ENCODE measurements at places on chromosomes 5 and 9.

DNA sequence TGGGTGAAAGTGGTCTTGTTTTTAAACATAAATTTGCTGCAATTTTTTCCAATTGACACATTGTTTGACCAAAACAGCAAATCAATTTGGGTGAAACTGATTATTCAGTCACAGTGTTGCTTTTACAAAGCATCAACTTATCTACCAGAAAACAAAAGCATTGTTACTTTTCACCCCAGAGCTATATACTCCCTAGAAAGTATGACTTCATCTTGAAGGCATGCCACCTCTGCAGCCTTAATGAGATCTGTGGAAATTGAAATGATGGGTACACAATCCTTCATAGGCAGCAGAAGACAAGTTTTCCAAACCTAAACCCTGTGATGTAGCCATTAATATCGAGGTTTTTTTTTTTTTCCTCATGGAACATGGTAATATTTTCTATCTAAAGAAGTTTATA, 615.9 kb downstream of the CHSY3 start:
- DNase-seq: no peak

DNA sequence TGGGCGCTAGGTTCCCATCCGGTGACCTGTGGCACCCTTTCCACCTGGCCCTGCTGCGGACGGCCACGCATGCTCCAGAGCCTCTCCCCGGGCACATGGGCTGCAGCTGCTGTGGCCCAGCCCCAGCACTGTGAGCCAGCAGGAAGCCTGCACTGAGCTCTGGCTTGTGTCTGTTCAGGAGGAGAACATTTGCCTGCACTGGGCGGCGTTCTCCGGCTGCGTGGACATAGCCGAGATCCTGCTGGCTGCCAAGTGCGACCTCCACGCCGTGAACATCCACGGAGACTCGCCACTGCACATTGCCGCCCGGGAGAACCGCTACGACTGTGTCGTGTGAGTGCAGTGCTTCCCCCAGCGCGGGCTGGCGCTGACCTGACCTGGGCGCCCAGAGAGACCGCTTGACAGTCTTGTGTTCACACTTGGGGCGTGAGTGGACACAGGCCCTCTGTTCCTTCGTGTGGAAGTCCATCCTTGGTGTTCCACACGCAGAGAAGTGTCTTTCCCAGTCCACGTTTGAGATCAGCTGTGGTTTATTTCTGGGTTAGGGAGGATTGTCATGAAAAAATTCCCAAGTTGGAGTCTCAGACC, 66.2 kb upstream of the CACNA1B start:
- no peak for DNase-seq

- no peak for DNase-seq
Observed at GRCh38 chr9:26457151-26457550, 435.5 kb downstream of the CAAP1 start.

GRCh38 chr9:133506653-133507038, 18.1 kb downstream of the MYMK start:
- DNase-seq: no peak

- no peak for DNase-seq
Observed at GRCh38 chr5:4614088-4614487, 526.0 kb upstream of the ADAMTS16 start.

DNA sequence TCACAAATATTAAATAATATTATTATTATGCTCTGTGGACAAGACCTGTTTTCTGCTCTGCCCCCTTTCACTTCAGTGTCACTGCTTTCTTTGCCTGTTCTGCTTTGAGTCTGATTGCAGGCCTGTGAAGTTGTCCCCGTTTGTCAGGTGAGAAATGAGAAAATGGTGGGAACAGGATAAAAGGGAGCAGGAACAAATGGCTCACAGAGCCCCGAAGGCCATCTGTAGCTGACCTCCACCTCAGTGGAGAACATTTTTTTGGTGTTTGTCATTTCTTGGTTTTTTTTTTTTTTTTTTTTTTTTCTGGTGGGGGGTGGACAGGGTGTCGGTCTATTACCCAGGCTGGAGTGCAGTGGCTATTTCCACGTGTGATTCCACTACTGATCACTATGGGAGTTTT, 13.2 kb upstream of the S100Z start:
- DNase-seq: no peak

DNA sequence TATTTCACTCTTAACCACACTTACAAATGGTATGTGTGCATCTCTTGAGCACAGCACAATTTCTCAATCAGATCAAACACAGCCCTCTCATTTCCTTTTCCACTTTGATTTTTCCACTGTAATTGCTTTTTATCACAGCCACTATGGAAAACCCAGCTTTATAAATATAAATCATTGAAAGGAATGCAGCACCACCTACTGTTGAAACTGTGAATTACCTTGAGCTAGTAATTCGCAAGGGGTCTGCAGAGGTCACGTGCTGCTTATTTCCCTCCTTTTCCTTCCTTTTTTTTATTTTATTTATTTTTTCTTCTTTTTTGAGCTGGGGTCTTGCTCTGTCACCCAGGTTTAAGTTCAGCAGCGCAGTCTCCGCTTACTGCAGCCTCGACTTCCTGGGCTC, 76.9 kb downstream of the CDH6 start:
- DNase-seq: no peak

- no peak for DNase-seq
Observed at GRCh38 chr5:120818128-120818527, 354.0 kb downstream of the PRR16 start.

- DNase-seq: no peak
Observed at GRCh38 chr5:9118852-9119251, 427.0 kb downstream of the SEMA5A start.

GRCh38 chr9:88996046-88996920, 5.0 kb downstream of the S1PR3 start:
- no peak for DNase-seq

GRCh38 chr5:430214-430925, 12.6 kb upstream of the EXOC3 start:
- DNase-seq: no peak

- no peak for DNase-seq
Observed at GRCh38 chr5:122182491-122182921, 53.2 kb downstream of the ZNF474 start.

DNA sequence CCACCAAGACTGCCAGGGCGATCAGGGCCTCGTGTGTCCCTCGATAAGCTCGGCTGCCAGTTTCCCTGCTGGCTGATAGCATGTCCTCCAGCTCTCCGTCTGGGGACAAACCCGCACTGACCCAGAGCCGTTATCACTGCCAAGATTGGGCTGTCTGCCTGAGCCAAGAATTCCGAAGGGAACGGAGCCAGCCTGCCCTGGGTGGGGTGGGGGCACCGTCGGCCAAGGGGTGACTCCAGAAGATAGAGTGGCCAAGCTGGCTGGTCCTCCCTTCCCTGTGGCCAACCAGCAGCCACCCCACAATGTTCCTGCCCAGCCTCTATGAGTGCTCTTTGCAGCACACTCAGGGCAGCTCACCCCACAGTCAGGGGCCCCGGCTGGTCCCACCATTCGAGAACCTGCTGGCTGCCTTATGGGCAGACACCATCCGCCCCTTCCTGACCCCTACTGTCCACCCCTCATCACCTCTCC, 29.4 kb downstream of the HRH2 start:
- DNase-seq: no peak

DNA sequence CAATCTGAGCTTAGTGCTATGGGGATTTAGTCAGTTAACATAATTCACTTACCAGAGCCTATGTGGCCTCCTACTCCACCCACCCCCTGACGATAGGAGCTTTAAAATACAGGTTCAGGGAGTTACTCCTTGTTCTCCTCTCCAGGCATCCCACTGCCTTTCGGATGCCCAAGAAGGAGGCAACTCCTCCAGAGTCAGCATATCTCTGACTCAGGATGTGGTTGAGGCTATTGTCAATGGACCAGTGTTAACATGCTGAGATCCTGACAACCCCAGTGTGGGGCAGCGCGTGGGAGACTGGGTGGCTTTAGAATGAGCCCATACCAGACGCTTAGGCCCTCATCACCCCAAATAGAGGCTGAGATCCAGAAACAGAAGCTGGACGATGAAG, 27.4 kb downstream of the BICD2 start:
- DNase-seq: no peak

GRCh38 chr5:177428574-177429217, 2.2 kb downstream of the GRK6 start:
- no peak for DNase-seq

DNA sequence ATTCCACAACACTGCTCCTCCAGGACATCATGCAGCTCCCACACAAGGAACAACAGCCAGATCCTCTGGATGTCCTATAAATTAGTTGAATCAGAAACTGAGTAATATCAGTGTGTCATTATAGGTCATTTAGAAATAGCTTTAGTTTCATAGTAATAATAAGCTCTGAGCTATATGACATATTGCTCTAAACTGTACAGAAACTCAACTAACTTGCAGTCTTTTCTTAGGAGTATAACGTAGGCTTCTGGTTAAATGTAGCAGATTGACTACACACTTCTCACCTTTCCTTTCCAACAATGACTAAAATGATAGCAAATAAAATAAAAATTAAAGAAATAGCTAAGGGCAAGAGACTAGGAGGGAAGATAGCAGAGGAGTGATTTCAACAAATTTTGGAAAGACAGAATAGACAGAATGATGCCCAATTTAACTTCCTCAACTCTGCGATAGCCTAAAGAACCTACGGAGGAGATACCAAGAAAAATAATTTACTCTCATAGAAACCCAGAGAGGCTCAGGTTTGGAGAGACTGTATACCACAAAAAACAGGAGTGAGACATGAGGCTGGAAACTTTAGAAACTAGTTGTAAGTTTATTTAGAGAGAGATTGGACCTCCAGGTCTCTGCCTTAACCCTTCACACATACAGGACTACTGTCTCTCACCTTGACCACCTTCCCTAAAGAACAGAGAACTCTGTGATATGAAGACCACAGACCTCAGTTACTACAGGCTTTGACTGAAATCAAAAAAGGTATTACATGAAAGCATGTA, 193.7 kb downstream of the TSSK1B start:
- DNase-seq: no peak

- DNase-seq: no peak
Observed at GRCh38 chr9:69180670-69181069, 6.6 kb downstream of the TJP2 start.

- no peak for DNase-seq
Observed at GRCh38 chr9:130333041-130333711, 67.6 kb downstream of the HMCN2 start.

- no peak for DNase-seq
Observed at GRCh38 chr5:1729641-1730486, 69.8 kb downstream of the MRPL36 start.

DNA sequence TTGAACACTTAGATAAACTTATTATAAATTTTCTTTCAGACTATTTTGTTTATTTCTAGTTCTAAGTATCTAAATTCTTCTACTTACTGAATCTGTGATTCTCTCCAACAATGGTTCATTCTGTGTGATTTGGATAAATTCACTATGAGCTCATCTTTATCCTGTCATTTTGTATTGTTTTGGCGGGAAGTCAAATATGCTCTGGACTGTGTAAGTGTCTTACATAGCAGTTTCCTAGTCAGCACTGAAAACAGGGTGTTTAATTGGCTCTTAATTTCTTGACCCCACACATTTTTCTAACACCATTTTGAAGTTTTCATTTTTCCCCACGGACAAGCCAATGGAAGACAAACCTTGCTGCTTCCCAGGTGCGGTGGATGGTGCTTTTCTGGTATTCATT, 207.0 kb upstream of the ACO1 start:
- DNase-seq: no peak

DNA sequence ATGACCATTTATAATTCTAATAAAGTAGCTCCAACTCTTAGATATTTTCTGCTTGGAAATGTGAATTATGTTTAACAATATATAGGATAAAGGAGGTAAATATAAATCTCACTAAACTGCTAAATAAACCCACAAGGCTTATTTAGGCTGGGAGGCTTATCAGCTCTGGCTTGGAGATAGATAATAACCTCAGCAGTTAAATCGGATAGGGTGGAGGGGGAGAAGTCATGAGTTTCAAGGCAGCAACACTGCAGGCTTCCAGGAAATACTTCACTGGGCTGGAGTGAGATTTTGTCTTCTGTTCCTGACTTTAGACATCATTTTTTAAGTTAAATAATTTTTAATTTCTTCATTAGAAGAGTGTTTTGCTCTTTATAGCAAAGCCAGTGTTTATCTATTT, 80.0 kb upstream of the ITGA2 start:
- DNase-seq: no peak

- no peak for DNase-seq
Observed at GRCh38 chr9:99375481-99375880, 153.4 kb downstream of the SEC61B start.

- no peak for DNase-seq
Observed at GRCh38 chr5:165457859-165458481, 1952.6 kb downstream of the MAT2B start.

DNA sequence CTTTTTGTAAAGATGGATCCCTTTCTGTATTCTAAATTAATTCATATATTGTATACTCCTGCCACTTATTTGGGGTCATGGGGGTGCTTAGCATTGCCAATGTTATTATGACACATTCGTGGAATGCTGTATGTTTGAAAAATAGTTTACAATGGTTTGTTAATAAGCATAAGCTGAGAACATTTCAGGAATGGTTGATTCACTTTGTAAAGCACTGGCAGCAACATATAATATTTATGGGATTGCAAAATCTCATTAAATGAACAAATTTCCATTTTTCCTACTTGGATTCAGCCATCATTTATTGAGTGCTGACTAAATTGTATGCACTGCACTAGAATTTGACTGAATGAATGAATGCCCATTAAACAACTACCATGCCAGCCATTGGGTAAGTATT, 215.2 kb upstream of the KLF4 start:
- DNase-seq: no peak

GRCh38 chr5:148794275-148794674, 32.1 kb upstream of the ADRB2 start:
- no peak for DNase-seq

DNA sequence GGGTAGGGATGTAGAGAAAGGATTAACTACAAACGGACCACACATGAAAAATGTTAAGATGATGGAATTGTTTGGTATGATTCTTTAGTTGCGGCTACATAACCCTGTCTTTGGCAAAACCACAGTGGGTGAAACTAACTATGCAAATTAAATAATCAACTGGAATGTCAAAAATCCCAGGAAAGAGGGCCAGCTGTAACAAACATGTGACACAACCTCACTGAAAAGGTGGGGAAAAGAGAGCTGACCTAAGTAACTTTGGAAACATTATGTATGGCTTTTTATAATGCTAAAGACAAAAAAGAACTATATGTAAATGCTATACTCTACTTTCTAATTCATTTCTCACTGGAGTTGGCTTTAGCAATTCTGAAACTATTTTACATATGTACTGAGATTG, 252.0 kb downstream of the MRPS30 start:
- no peak for DNase-seq

DNA sequence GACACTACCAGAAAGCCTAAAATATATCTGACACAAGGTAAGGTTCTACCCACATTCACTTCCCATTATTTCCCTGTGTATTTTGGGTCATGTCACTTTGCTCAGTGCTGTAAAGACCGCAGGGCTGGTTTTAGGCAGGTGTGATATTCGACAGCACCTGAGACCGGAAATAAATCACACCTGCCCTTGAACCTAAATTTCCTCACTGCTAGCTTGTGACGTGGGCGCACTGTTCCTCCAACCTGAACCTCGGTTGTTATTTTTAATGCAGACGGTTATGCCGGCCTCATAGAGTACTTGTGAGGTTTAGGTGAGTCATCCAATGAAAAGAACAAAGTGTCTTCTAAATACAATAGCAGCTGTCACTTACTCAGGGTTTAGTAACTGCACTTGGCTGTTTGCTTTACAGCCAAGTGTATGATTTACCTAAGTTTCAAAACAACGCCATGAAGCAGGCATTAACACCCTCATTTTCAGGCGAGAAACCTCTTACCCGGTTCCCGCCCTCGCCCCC, 20.7 kb upstream of the ZNF782 start:
- no peak for DNase-seq

GRCh38 chr9:113129884-113130283, 20.9 kb upstream of the SLC31A2 start:
- no peak for DNase-seq

All from stimulated activated CD4-positive, alpha-beta T cell treated with anti-CD3 and anti-CD28 coated beads, Interleukin-1b, Interleukin-23, amount 100 ng/mL, for 4 hours (primary cell).